ENCODE measurements at places on chromosomes 2 and 18.

GRCh38 chr2:173588931-173589369 is 234.3 kb downstream of the CDCA7 start:
- DNase-seq, result no peak

DNA sequence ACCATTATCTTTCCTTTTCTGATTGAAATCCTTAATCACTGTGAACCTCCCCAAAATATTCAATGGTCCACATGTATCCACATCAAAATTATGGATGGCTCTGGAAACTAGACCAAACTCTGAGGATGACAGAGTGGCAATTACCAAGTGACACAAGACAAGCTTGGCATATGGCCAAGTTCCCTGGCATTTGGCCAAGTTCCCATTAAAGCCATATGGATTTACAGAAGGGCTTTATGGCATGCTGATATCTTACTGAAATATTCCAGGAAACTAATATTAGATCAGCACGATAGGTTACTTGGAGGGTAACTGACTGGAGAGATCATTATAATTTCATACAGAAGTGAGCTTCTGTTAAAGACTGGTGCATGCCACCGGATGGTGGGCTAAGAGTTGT is 21.9 kb upstream of the CERS6 start:
- DNase-seq, result no peak

- DNase-seq, result no peak
Measured at GRCh38 chr18:52183107-52183506, 156.9 kb upstream of the DCC start.

- no peak for DNase-seq
Measured at GRCh38 chr2:226691255-226691654, 108.4 kb downstream of the IRS1 start.

- no peak for DNase-seq
Measured at GRCh38 chr2:142722569-142722968, 154.9 kb upstream of the KYNU start.

- DNase-seq, result no peak
Measured at GRCh38 chr2:12043131-12043530, 296.7 kb downstream of the LPIN1 start.

- DNase-seq, result no peak
Measured at GRCh38 chr18:58359620-58360019, 269.3 kb downstream of the ALPK2 start.

DNA sequence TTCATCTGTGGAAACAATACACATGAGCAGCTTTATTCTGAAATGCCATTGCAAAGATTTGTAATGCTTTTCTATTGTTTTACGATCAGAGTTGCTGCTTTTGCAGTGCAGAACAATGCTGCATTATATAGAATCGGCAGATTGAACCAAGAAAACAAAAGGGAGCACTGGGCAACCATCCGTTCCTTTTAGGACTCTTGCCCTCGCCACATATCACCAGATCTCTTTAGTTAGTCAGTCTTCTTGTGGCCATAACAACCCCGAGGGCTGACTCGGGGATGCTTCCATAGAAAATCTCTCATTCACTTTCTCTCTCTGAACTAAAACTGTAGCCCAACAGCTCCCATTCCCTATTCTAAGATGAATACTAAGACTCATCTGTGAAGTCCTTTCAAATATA is 340.4 kb downstream of the NRXN1 start:
- no peak for DNase-seq

DNA sequence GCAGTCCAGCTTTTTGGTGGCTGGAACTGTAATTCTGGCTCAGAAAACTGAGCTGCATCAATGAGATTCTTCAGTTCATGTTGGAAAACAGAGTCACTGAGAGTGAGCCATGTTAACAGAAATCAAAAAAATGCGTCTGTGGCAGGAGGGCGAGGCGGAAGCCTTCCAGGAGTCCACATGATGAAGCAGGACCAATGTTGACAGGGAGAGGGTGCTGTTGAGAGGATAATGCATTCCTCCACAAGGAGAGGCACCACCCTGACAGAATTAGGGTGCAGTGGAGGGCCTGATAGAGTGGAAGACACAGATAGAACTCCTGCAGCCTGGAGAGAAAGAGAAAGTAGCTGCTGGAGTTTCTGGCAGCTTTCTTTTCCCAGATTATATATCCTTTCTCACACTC is 111.5 kb downstream of the MGAT5 start:
- DNase-seq, result no peak

GRCh38 chr2:186688813-186689212 is 5.0 kb upstream of the FAM171B start:
- DNase-seq, result no peak

DNA sequence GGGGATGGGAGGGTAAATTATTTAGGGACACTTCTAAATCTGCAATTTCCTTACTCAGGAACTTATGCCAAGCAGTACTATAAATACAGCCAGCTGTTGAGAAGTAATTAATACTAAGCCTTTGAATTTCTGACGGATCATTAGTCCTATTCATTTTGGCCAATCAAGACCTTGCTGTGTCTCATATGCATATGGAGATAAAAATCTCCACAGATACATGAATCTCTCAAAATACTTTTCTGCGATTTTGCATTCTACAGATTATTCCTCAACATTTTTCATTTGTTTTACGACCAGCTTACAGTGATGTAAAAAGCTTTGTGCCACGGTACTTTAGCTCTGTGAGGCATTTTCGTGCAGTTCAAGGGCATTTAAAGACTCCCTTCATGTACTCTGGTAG is 16.7 kb downstream of the LANCL1 start:
- DNase-seq, result no peak

GRCh38 chr2:218985021-218985324 is at the start of gene FEV:
TSS of gene FEV (minus strand) at chr2:218985184. CDS start at chr2:218985075, 109 bp downstream.
- no peak for DNase-seq

GRCh38 chr2:86783615-86784339 is 6.9 kb downstream of the CD8A start:
- DNase-seq, result no peak

DNA sequence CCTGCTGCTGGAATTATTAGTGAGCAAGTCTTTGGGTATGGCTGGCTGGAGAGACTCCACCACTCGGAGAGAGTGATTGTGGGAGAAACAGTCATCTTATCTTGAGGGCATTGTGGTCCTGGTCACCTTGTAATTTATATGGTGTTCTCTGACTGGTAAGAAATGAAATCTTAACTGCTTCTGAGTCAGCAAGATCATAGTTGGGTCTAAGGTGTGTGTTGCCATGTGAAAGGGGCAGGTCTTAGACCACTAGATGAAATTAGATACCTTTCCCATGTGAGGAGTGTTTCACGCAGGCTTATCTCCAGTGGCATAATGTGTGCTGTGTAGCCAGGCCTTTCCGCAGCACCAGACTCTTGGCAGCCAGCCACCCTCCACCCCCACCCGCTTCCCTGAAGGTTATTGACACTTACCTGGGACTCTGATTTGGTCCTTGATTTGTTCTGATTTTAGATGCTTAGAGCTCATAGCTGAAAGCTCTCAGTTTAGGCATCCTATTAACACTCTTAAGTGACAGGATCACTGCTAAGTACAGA is 7.7 kb downstream of the MAPRE3 start:
- DNase-seq, result no peak

DNA sequence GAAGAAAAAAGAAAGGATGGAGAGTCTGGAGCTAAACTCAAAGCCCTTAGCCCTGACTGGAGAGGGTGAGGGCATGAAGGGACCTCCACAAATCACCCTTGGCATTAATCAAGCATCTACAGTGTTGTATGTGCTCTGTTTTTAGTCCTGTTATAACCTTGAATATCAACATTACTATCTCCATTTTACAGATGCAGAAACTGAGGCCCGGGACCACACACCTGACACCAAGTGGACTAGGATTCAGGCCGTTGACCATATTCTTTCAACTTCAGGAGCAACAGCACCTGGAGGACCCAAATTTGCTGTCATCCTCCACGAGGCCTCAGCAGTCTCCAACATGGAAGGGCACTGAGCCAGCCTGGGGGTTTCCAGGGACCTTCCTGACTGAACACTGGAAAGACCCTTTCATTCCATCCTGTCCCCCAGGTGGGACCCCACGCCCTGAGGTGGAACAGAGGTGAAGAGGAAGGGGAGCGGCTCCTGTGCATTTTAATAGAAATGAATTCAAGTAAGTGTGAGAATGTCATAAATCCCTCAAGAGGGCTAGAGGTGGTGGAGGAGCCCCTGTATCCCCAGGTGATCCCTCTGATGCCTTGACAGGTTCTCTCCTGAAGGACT is 41.0 kb downstream of the SERTAD2 start:
- DNase-seq, result no peak

- DNase-seq, result no peak
Measured at GRCh38 chr2:146615778-146616177, 1229.1 kb upstream of the ACVR2A start.

DNA sequence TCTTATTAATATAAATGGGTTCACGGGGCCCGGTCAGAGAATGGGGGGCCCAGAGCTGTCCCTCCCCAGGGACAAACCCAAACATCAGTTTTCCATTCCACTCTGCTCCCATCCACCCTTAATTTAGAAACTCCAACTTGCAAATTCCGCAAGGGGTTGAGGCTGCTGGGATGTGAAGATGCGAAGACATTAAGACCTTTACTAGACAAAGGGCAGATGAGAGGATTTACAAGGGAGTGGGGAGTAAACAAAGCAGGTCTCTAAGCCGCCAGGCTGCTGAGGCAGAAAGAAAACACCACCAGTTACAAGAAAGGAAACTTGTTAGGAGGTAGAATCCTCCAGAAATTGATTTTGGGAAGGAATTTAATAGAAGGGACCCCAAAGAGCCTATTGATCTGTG is 33.1 kb downstream of the MARCO start:
- no peak for DNase-seq

- peak; percentile 33 for DNase-seq
Measured at GRCh38 chr18:6219116-6219717, 195.5 kb downstream of the L3MBTL4 start.

DNA sequence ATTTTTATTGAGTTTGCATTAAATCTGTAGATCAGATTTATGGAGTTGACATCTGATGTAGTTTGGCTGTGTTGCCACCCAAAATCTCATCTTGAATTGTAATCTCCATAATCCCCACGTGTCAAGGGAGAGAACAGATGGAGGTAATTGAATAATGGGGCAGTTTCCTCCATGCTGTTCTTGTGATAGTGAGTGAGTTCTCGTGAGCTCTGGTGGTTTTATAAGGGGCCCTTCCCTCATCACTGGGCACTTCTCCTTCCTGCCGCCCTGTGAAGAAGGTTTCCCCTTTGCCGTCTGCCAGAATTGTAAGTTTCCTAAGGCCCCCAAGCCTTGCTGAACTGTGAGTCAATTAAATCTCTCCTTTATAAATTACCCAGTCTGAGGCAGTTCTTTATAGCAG is 32.2 kb downstream of the ZC3H15 start:
- no peak for DNase-seq

- DNase-seq, result no peak
Measured at GRCh38 chr2:235908826-235909225, 259.4 kb downstream of the GBX2 start.

DNA sequence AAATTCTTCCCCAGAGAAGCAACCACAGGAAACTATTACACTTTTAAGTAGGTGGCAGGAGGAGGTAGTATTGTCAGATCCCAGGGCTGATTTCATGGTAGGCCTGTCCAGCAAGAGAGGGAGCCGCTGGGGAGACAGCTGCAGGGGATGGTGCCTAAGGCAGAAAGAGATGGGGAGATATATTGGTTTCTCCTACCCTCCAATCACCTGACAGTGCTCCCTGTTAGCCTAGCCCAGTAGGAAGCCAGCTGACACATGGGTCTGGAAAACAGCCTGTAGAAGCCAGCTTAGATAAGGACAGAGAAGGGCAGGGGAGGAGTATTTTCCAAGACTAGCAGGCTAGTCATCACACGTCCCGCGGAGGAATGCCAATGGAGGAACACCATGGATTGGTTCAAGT is 8.2 kb upstream of the SPOPL start:
- DNase-seq, result no peak

- DNase-seq, result no peak
Measured at GRCh38 chr2:236576087-236576486, 6.5 kb downstream of the ACKR3 start.

- no peak for DNase-seq
Measured at GRCh38 chr2:214810671-214811070, 1.2 kb upstream of the BARD1 start.

DNA sequence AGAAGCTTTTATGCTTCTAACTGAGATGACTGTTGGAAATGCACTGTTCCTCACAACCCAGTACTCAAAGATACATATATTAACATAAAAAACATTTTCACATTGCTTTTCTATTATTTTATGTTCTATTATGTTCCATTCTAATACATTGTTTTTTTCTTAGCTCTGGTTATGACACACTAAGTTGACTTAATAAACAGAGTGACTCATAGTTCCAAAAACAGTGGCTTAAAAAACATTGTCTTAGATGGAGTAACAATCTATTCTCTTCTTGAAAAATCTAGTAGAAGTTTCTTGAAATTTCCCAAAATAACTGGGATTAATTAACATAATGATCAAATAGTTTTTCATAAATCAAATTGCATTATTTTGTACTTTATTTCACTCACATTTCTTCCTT is 328.2 kb upstream of the LRATD1 start:
- no peak for DNase-seq

DNA sequence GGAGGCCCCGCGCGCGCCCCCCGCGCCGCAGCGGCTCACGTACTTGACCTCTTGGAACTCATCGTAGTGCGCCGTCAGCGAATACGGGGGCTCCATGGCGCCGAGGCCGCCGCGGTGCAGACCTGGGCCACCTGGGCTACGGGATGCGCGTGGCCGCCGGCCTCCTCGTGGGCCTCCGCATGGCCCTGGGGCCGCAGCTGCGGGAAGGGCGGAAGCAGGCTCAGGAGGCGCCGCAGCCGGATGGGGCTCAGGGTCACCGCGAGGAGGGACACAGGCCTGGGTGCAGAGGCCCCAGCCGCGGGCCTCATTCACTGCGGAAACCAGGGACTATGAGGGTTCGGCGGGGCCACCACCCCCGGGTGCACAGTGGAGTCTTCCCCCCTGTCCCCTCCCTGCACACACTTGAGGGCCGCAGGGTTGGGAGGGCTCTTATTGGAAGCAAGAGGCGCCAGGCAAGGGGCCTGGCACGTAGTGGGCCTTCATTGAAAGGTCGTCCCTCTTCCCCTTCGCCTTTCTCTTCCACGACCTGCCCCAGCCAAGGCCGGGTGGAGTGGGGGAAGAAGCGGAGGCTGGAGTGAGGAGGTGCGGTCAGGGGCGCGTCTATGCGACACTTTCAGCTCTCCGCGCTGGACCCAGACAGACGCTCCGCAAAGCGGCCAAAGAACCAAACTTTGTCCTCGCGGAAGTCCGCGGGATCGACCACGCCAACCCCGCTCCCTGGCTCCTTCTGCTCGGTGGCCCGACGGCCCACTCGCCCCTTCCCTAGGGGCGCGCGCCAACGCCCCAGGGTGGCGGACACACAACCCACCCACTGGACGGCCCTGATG is 863 bp downstream of the ECEL1 start:
- no peak for DNase-seq

- no peak for DNase-seq
Measured at GRCh38 chr2:45768208-45768607, 116.7 kb downstream of the PRKCE start.

All from H54 (cell line).